T-helper 9 cell (primary cell): ENCODE measurements at places on chromosomes 5 and 9.

- no peak for DNase-seq
Measured at GRCh38 chr5:158573829-158574228, 525.9 kb downstream of the EBF1 start.

- DNase-seq: no peak
Measured at GRCh38 chr5:91443761-91444467, 60.8 kb upstream of the ARRDC3 start.

GRCh38 chr9:37549527-37549926 is 26.7 kb downstream of the FBXO10 start:
- no peak for DNase-seq

GRCh38 chr9:14331120-14331519 is 17.2 kb upstream of the NFIB start:
- no peak for DNase-seq
